DMS 273 treated with DMSO at 0.1 percent for 48 hours (cell line): ENCODE measurements at places on chromosomes 16 and 17.

- no peak for DNase-seq
Observed at GRCh38 chr17:32161506-32162365, 19.4 kb downstream of the RHOT1 start.

- no peak for DNase-seq
Observed at GRCh38 chr16:86761111-86762031, 183.0 kb downstream of the FOXL1 start.

- peak; percentile 53 for DNase-seq
Observed at GRCh38 chr16:88614818-88615580, 23.4 kb upstream of the IL17C start.

DNA sequence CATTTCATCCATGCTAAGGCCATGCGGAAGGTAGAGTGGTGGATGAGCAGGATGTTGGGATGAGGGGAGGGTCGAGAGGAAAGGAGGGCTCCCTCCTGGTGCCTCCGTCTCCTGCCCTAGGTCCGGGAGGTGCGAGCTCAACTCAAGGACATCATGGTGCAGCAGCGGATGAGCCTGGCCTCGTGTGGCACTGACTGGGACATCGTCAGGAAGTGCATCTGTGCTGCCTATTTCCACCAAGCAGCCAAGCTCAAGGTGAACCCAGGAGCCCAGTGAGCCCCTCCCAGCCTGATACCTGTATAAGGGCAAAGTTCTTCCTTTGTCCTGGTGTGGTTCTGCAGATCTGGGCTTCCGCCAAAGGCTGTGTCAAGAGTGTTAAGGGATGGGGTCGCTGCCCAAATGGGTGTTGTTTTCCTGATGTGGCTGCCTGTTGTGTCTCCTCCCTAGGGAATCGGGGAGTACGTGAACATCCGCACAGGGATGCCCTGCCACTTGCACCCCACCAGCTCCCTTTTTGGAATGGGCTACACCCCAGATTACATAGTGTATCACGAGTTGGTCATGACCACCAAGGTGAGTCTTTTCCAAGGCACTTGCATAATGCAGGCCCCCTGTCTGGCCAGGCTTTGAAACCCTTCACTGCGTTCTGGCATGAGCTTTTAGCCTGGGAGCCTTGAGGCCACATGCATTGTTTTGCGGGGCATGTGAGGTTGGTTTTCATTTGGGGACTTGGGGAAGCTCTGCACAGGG, 14.9 kb downstream of the DHX38 start:
- DNase-seq, result no peak

DNA sequence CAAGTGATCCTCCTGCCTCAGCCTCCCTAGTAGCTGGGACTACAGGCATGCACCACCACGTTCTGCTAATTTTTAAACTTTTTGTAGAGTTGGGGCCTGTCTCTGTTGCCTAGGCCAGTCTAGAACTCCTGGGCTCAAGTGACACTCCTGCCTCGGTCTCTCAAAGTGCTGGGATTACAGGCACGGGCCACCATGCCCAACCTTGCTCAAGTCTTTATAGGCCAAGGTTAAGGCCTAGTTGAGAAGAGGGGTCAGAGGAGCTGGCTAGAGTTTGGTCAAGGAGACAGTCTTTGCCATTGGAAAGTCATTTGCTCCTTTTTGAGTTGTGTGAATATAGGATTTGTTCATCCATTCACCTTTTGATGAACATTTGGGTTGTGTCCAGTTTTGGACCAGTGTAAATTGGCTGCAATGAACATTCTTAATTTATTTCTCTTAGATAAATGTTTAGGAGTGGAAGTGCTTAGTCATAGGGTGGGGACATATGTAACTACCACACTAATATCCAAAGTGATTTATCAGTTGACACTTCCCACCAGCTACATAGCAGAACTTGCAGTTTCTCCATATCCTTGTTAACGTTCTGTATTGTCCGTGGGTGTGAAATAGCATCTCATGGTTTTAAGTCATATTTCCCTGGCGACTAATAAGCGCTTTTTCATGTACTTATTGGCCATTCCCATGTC, 30.7 kb upstream of the ARHGAP17 start:
- DNase-seq, result no peak

- DNase-seq, result no peak
Observed at GRCh38 chr17:66775271-66775670, 59.6 kb upstream of the CACNG5 start.

GRCh38 chr17:41734139-41734948, at the start of gene HAP1:
Gene HAP1, minus strand, starts transcription at chr17:41734643. Its CDS starts 9 bp downstream, at chr17:41734634.
- DNase-seq, result no peak

DNA sequence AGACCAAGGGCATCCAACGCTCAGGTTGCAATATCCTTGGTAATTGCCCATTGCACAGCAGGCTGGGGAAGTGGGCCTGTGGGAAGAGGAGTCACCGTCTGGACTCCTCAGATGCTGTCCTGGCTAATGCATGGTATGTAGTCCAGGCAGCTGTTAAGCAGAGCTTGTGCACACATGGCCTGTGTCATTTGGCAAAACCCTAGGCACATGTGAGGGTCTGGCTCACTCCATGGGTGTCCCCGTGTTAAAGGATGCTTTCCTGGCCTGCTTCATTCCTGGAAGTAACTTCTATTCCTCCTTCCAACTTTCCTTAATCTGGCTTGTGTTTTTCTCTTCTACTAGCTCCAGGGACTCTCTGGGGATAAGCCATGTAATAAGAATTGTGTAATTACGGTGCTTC, 378.0 kb upstream of the CA10 start:
- peak; percentile 17 for DNase-seq

DNA sequence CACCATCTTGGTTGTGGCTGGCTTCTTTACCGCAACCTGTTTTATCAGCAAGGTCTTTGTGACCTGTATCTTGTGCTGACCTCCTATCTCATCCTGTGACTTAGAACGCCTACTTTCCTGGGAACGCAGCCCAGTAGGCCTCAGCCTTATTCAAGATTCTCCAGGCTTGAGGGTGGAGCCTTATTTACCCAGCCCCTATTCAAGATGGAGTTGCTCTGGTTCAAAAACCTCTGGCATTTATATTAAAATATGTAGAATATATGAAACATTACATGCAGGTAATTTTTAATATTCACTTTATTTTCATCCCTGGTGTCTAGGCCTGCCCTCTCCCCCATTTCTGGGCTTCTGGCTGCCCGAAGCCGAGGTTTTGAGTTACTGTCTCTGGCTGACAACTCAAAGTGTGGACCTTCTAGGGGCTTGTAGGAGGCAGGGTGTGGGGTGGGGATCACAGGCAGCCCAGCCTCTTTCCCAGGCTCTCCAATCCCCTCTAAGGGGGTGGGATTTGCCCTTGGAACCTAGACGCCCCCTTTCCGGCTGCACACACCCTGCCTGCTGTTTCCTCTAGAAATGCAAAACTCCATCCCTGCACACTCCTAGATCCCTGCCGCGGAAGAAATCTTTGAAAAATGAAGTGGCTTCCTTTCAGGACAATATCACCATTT, 152.0 kb downstream of the KCNJ12 start:
- no peak for DNase-seq

DNA sequence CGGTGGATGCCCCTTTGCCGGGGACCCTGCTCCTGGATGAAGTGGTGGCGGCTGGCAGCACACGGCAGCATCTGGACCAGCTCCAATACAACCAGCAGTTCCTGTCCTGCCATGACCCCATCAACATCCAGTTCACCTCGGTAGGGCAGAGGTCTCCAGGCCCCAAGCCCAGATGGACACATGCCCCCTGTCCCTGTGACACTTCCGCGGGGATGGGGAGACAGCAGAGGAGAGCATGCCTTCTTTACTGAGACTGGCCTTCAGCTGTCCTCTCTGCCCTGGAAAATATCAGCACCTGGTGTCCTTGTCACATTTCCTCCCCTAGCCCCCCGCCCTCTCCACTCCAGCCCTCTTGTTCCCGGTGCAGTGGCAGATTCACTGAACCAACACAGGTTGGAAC, 6.2 kb downstream of the CHAD start:
- no peak for DNase-seq

GRCh38 chr17:68102318-68102758, 66.8 kb downstream of the KPNA2 start:
- DNase-seq, result no peak

DNA sequence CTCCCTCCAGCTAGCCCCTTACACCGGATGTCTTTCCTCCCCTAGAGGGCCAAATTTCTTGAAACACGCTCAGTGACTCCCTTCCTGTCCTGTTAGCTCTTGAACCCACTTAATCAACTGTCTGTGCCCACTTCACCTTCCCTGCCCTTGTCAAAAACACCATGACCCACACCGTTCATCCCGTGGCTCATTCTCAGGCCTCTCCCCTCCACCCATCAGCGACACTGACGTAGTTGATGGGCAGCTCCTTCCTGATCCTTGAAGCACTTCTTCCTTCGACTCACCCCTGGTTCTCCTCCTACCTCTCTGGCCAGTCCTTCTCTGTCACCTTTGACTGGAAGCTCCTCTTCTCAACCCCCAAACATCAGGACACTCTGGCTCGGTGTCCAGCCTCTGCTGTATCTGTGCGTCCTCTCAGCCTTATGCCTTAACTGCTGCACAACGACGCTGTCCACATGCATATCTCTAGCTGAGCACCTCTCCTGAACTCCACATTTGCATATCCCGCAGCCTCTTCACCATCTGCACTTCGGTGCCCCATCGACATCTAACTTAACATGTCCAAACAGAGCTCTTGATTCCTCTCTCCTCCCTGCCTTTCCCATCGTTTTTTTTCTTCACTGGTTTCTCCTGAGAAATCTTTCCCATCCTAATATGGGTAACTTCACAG, 39.3 kb upstream of the CCDC182 start:
- DNase-seq, result peak; percentile 27

DNA sequence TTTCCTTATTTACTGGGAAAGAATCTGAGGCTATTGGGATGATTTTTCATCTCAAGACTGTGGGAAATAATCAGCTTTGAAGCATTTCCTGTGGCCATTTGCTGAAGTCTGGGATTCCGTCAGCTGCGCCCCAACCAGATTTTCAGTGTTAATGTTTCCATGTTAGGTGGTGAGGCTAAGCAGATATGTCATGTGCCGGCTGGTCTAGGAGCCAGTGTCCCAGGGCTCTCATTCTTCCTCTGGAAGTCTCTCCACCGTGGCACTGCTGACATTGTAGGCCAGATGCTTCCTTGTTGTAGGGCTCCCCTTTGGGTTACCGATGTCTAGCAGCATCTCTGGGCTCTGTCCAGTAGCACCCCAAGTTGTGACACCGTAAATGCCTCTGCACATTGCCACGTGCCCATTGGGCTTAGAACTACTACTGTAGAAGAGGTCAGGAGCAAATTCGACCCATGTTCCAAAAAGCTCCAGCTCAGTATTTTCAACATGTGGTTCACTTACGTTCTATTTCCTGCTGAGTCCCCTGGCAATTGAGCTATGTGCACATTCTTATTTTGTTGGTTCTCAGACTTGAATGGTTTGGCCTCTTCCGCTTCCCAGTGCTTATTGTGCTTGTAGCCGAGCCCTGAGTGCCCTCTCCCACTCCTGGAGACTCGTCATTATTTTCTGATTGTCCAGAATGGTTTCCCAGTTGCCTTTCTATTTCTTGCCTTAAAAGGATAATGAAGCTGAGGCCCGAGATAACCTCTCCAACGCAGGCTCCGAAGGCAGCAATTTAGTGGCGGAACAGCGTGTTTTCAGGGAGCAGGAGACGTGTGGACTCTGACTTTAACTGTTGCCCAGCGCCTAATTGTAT, 82.2 kb downstream of the SPECC1 start:
- DNase-seq, result no peak

DNA sequence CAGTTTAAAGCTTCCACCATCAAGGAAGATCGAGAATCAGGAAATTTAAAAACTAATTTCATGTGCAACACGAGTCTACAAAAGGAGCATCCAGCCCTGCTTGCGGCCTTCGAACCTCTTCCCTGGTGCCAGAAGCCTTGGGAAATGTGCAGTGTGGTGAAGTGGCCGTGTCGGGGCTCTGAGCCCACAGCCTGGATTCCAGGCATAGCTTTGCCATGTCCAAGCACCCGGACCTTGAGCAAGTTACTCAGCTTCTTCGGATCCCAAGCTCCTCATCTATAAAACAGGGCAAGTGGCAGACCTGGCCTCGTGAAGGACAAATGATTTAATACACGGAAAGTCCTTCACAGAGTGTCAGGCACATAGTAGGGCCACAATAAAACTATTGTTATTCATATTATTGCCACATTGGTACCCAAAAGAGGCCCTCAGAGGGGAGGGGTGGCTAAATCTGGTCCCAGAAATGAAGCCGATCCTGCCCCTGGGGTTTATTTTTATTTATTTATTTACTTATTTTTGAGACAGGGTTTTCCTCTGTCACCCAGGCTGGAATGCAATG, 34.8 kb downstream of the COTL1 start:
- DNase-seq, result no peak

DNA sequence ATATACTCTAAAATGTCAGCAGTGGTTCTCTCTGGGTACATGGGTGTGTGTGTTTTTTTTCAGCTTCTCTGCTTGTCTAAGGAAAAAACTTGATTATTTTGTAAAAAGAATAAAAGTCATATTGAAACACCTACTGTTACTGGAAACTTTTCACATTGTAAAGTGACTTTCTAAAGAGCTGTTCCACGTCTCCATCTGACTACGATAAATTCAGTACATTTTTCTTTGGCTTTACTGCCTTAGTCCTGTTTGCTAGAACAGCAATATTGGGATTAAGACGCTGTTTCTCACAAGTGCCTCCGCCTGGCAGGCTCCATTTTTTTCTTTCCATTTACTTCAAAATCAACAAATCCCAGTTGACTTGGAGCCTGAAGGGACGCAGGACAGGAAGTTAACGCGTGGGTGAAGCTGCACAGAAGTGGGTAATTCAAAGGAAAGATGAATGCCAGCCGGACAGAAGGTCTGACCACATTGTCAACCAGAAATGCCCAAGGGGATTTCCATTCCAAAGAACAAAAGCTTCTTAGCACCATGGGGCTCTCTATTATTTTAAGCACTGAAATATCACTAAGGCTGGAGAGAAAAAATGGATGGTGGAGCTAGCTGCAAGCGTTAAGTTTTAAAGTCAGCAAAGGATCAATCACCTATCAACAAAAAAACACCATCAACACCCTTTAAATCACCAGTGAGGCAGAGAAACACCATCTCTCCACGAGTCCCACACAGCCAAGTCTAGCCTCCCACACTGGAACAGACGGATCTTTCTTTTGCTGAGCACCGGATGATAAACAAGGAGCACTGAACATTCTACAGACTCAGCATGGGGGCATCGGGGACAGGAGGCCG, 8.4 kb downstream of the GLOD4 start:
- no peak for DNase-seq

- DNase-seq, result no peak
Observed at GRCh38 chr16:15919331-15919730, 30.1 kb upstream of the ABCC1 start.
